ENCODE measurements at places on chromosomes 6 and 20.

DNA sequence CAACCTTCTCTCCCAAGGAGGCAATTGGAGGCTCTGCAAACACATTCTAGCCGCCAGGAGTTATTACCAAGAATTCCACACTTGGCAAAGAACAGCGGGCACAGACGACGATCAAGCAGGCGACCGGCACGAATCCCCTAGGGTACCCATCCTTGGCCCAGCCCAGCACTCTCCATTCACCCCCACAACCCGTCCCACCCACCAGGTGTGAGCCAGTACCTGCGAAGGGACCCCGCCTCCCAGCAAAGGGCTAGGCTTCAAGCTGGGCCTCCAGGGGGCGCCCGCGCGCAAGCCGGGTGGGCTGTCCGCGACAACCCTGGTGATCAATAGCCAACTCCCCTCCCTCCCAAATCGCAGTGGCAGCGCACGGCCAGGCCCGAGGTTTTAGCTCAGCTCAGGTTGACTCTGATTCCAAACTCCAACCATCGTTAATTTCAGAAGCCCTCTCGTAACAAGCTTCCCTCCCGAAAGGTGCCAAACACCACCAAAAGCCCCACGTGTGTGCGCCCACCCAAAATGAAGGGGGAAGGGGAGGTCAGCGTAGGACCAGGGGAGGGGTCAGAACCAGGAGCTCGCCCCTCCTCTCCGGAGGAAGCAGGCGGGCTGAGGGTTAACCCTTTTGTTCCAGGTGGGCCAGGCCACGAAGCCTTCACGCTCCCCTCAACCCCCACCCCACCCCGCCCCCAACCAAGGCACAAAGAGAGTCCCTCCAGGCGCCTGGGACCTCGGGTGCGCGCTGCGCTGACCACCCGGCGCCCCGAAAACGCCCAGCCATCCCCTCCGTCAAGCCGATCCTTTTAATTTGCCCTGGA, 2.1 kb downstream of the SALL4 start:
- DNase-seq, result peak; percentile 22

GRCh38 chr6:26330859-26331217, 34.2 kb upstream of the BTN3A2 start:
- DNase-seq, result no peak

DNA sequence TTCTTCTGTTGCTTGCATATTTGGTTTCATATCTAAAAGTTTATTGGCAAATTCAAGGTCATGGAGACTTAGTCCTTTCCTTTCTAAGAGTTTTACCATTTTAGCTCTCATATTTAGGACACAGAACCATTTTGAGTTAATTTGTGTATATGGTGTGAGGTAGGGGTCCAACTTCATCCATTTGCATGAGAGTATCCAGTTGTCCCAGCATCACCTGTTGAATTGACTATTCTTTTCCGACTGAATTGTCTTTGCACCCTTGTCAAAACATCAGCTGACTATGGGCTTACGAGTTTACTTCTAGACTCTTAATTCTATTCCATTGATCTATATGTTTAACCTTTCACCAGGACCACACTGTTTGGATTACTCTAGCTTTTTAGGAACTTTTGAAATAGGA, 157.5 kb downstream of the RALGAPA2 start:
- DNase-seq, result no peak

DNA sequence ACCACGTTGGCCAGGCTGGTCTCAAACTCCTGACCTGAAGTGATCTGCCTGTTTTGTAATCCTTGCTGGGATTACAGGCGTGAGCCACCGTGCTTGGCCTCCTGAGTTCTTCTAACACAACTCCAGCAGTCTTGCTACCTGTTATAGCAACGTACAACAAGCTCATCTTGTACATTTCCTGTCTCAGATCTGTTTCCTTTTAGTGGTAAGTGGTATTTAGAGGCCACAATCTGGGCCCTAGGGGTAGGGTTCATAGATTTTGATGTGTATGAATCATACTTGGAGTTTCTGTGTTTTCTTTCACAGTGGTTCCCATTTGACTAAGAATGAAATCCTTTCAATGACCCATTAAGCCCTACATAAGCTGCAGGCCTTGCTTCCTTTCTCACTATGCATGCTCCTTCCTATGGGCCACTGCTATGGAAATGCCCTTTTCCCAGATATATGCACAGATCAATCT, 27.1 kb upstream of the SYNCRIP start:
- DNase-seq, result no peak

DNA sequence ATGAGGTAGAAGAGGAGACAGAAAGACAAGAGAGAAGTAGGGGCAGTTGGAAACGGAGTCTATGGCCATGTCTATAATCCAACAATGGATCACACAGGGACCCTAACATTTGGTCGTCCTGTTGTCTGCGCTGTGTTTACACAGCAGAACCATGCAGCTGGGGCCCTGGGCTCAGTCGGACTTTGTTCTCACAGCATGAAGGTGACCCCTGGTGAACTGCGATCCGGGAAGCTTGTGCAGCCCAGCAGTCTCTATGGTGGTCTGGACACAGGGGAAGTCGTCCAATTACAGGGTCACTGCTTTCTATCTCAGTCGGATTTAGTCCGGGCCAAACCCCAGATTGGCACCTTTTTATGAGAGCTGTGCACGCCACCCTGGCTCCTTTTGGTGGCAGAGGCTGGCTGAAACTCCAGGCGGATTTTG, 153.6 kb downstream of the FOXA2 start:
- no peak for DNase-seq

DNA sequence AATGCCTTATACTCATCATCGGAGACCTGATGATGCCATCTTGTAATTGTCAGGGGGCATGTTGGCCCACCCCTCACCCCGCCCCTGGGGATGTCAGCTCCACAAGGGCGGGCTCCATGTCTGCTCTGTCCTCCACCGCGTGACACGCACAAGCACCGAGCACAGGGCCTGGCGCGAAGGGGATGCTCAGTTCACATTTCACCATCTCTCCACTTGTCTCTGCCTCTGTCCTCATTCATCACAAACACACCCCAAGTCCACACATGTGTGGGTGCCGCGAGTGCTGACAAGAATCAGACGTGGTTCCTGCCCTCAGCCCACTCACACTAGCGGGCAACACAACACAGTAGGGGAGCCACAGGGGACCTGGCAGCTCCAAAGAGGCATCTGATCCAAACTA, 151.2 kb upstream of the PTPN1 start:
- no peak for DNase-seq
